NCI-H1417 treated with DMSO at 0.1 percent for 48 hours (cell line): ENCODE measurements at places on chromosomes 6 and 20.

GRCh38 chr6:16153211-16153820 lies 24.4 kb downstream of the MYLIP start:
- DNase-seq, result no peak

GRCh38 chr6:105649192-105649591 lies 246.3 kb upstream of the PREP start:
- DNase-seq, result no peak

DNA sequence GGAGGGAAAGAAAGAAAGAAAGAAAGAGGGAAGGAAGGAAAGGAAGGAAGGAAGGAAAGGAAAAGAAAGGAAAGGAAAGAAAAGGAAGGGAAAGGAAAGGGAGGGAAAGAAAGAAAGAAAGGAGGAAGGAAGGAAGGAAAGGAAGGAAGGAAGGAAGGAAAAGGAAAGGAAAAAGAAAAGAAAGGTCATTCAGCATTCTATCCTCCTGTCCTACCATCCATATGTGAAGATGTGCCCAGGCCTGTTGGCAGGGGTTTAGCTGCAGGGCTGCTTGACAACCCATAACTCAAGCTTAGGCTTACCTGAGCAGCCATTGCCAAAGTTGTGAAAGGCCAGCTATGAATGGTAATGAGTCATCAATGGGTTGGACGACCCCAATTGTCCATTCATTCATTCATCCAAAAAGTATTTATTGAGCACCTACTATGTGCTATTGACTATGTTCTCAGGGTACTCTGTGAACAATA lies 49.9 kb upstream of the OCSTAMP start:
- no peak for DNase-seq

- DNase-seq, result no peak
Measured at GRCh38 chr6:18507561-18507960, 120.4 kb downstream of the RNF144B start.

DNA sequence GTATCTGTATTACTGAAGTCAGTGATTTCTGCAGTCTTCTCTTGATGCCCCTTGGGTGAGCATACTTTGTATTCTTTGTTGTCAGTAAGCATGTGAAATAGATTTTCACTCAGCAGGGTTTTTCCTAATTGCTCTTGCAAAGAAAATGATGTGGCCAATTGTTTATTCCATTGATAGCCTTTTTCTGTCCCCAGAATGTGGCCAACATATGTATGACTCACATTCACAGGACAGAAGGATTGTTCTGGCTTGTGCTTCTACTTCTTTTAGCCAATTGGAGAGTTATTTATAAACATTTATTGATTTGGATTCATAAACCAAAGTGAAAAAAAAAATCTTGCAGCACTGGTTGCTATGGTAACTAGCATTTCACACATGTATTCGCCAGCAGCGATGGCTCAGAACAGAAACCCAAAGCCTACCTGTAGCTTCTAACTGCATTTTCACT lies 54.4 kb upstream of the RBM24 start:
- no peak for DNase-seq

DNA sequence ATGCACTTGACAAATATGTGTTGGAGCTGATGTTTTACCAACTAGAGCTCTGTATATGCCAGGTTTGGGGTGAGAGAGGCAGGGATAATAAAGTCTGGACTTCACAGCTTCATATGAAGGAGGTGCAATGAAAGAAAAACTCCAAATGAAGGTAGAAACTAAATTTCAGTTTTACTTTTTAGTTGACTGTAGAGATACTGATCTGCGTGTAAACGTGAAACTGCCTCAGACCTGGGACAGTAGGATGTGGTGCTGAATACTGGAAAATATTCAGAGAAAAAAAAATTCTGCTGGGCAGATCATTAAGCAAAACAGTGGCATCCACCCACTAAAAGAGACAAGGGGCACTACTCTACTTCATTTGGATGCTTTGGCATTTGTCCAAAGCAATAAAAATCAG lies 94.5 kb downstream of the BACH2 start:
- DNase-seq, result no peak

DNA sequence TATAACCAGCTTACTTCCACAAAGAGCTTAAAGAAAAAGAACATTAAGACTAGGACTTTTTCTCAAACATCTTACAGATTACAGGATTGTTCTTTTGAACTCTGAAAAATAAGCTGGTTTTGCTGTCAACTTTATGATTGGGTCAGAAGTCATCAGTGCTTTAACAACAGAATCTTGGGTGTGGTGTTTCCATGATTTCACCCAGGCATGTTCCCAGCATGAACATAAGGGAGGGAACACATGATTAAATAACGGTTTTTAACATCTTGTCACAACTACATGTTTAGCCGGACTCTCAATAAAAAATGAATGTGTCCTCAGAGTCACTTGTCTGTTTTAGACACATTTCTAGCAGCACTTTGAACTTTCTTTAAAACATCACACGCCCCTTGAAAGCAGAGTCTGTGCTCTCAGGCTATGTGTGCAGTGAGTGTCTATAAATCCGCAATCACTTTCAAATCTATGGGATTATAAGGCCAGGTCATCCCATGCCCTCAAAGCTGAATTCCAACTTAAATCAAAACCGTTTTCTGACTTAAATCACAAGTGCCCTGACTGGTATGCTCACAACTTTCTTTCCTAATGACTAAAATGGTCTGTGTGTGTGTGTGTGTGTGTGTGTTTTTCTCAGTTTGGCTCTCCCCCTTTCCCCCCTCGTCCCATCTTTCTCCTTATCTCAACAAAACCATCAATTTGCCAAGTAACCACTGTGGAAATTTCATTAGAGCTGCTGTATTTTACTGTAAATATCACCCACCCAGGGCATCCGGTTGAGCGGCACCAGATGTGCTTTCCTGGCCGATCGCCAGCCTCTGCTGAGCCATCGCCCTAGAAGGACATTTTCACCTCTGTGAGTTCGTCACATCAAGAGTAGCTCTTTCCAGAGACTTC lies 216.8 kb upstream of the DTNBP1 start:
- DNase-seq, result peak; percentile 1

GRCh38 chr6:144162977-144163376 lies 12.7 kb downstream of the STX11 start:
- no peak for DNase-seq

DNA sequence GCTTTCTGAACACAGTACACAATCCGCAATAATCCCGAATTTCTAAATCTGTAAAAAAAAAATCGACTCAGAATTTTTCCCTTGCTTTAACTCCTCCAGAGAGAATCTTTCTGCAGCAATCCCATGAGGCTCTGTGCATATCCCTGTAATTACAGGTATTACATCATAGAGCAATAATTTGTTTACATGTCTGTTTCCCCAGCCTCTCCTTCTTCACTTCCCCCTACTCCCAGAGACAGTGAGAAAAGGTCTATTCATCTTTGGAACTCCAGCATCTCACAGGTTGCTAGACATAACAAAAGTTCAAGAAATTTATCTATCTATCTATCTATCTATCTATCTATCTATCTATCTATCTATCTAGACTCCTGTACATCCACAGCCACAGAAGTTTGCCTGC lies 26.0 kb downstream of the KLHL31 start:
- no peak for DNase-seq

GRCh38 chr6:31768363-31769257 lies 6.2 kb downstream of the SAPCD1 start:
- no peak for DNase-seq
